ENCODE measurements at places on chromosomes 3 and 15.

- peak; percentile 23 for DNase-seq
Measured at GRCh38 chr3:46695962-46696894, 2.7 kb upstream of the ALS2CL start.

DNA sequence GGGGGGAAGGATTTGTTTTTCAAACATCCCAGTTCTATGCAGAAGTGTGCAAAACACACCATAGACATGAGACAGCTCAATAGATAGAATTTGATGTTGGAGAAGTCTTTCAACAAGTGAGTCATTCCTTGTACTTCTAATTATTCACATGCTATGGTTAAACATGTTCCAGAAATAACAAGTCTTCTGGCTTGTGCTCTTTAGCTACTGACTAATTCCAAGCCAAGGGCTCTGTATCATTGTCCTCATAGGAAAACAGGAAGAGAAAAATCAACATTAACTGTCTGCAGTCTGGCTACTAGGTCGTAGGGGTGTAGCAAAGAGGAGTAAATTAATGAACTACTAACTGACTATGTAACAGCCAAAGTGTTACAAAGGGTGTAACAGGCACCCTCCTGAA lies 25.8 kb downstream of the LDHAL6B start:
- peak; percentile 94 for DNase-seq

DNA sequence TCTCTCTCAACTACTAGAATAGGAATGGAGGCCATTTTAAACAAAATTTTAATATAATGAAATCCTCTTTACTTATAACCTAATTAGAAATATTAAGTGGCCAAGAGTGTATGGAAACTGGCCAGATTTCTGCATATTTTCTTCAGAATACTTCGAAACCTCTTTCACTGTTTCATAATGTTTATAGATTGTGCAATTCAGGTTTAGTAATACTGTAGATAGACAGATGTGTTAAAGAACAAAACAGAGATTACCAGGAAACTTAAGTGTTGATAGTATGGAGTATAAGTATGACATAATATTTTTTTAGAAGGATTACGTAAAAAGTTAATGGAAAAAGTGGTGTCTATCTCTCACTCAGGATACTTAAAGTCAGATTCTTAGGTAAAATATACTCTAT lies 4.7 kb downstream of the ABHD5 start:
- peak; percentile 84 for DNase-seq

DNA sequence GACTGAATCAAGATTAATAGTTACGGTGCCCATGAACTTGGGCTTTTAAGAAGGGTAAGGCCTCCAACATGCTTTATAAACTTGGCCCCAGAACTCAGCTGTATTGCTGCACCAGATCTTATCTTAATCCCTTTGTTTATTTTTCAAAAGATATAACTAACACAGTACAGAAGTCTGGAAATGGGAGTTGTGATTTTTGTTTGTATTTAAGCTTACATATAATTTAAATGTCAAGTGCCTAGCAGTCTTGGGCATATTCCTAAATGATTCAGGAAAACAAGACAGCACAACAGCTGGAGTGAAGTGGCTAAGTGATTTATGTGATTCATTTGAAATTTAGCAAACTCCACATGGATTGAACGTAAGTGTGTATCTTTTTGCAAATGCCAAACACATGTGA lies 56.2 kb downstream of the NBEAL2 start:
- no peak for DNase-seq

DNA sequence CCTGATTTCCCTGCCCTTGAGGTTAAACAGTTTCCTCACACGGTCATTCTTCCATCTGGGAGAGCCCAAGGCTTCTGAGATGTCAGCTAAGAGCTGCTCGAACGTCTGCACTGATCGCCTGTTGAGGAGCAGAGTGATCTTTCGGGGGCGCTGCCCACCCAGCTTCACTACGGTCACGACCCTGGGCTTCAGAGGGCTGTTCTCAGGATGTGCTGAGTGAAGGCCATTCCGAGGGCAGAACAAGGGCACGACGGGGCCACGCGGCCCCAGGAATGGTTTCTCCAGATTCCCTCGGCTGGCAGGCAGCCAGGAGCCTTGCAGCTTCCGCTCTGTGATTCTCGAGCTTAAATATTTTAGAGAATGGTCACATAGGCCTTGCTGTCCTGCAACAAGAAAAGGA lies 25.7 kb downstream of the DCLK3 start:
- DNase-seq: no peak

GRCh38 chr3:102183186-102183585 lies 251.6 kb upstream of the ZPLD1 start:
- no peak for DNase-seq

DNA sequence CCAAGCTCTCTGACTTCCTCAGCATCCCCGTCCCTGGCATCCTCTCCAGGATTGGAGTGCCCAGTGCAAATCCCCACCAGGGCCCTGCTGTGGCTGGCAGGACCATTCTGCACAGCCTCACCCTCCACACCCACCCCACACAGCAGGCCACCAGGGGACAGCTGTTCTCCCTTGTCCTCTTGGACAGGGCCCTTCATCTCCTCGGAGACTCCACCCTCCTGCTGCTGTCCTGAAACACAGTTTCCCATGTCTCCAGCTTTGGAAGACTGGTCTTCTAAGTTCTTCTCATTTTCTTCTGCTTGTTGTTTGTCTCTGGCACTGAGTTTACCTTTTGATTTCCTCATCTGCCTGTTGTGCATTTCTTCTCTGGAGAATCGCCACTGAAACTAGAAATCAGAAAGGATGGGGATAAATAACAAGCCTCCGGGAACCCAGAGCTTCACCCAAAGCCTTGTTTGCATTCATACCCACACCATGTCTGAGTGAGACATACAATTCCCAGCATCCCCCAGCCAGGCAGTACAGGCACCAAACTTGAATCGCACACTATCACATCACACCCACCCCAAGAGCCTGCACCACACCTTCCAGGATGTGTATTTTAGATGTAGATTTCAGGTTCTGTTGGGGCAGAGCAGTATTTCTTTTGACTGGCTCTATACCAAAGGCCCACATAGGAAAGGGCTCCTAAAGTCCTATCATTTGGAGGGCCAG lies 52.0 kb downstream of the OXNAD1 start:
- no peak for DNase-seq

- DNase-seq: no peak
Measured at GRCh38 chr3:151196434-151196833, 6.6 kb downstream of the GPR171 start.

DNA sequence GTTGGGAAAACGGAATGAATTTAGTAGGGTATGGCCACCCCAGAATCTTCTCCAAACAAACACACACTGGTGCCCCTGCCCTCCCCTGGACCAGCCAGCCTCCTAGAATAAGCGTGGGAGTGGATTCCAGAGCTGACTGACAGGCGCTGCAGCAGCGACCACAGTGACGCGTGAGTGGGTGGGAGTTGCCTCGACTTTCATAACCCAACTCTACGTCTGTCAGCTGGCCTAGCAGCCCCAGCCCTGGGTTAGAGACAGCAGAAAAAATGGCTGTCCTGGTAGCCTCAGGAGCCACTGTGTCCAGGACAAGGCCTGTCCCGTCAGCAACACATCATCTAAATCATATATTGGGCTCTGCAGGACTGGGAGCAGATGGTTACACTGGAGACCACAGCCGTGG lies 10.0 kb downstream of the PLA2G4B start:
- no peak for DNase-seq

GRCh38 chr3:59605944-59606534 lies 556.2 kb upstream of the CFAP20DC start:
- DNase-seq: no peak

DNA sequence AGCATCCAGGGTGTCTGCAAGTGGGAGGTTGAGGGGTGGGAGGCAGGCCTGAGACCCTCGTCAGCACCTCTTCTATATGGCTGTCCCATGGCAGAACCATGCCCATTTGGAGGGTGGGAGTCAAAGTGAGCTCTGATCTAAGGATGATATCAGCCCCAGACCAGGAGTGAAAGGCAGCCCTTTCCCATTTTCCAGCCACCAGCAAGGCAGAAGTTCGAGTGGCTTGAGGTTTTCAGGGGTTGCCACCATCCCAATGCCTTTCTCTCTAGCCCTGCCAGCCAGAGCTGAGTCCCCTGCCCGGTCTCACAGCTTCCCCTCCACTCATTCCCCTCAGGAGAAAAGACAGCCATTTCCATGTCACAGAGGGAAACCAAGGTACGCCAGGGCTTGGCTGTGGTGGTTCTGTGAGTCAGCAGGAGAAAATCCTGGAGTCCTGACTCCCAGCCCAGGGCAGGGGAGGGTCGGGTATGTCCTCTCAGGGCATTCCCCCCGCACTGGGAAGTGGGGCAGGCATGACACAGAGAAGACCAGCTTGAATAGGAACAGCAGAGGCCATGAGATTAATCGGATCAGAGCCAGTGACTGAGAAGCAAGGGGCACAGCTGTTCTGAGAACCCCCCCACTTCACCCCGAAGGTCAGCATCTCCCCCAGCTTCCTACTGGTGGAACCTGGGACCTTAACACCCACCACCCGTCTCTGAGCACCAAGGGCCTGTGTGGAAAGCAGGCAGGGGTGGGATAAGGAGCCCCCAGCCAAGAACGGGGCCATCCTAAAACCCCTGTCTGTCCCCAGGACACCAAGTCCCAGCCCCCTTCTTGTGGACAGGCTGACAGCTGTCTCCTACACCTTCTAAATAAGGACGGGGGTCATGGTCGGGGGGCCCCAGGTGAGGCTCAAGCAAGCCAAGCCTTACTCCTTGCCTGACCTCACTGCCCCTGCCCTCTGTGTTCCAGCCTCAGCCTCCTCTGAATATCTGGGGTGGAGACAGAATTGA lies 965 bp upstream of the SLC38A3 start:
- DNase-seq: no peak

GRCh38 chr15:66129586-66129985 lies 124.0 kb downstream of the MEGF11 start:
- no peak for DNase-seq

- DNase-seq: no peak
Measured at GRCh38 chr15:73249499-73249898, 119.3 kb downstream of the HCN4 start.

DNA sequence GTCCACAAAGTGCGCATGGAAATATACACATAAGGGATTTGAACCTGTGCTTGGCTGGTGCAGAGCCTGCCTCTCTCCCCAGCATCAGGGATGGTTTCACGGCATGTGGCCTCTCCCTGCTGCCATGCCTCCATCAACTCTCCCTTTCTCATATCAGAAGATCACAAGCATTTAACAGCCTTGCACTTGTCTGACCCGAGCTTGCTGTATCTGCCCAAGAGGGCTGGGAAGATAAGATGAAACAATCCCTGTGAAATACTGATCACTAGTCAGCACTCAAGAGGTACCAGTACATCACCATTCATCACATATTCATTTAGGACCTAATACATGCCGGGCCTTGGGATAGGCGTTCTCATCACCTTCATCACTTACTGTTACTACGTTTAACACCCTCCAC lies 107.6 kb upstream of the ARHGEF3 start:
- DNase-seq: no peak

GRCh38 chr15:101597360-101597928 lies 54.7 kb downstream of the TM2D3 start:
- peak; percentile 16 for DNase-seq

Measured in fibroblast of mammary gland (primary cell).